ENCODE measurements at places on chromosomes 3 and 15. TPM values are rescaled to one million over a fixed set of nuclear protein-coding genes. Genes with fewer than 3 reads are reported as not detected.
A peak's percentile ranks its signal among the peaks of the same experiment; 100 is the strongest.

GRCh38 chr15:50685976-50686468, 575 bp downstream of the TRPM7 start:
- DNase-seq: peak; percentile 91

DNA sequence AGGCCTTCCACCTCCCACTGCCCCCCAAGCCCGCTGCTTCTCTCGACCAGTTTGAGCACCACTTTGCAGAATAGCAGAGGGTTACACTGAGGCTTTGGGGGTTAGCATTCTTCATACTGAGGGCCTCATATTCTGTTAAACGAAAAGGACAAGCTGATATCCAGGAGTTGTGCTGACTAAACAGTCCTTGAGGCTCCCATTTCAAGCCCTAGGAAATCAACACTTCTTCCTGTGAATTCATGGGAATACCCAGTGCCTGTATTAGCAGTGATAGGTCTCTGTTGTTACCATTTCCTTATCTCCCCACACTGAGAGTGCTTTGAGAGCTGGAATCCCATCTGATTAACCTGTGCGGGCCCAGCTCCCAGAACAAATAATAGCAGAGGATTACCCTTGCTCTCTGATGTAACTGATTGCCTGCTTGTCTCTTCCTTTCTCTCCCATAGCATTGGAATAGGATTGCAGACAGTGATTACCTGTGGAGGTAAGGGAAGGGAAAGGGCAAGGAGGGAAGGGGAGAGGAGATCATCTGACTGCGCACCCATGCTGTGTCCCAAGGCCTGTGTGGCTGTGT, 930 bp downstream of the FBXW12 start:
- DNase-seq: no peak

DNA sequence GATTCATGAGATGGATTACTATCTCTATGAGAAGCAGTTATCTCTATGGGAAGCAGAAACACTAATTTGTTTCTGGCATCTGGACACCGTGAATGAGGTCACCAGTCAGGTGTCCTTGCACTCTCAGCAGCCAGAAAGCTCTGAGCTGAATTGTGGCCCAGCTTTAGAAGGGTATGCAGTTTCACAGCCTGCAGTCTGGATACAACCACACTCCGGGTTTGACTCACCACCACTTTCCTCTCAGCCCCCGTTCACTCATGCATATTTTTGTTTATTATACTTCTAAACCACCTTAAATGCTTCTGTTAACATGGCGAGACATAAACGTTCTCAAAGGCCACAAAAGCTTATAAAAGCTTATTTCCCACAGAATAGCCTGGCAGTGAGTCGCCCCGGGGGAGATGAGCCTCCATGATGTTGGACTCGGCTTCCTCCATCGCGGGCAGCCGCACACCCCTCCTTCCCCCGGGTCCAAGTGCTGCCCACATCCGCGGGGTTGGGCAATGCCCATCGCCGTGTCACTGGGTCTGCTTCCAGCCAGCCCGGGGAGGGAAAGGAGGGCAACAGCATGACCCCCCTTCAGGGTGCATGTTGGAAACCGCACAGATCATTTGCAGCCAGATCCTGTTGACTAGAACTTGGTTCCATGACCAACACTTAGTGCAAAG, 16.8 kb upstream of the SLC41A3 start:
- DNase-seq: no peak

- DNase-seq: no peak
Measured at GRCh38 chr3:141914311-141914710, 37.9 kb downstream of the ATP1B3 start.

DNA sequence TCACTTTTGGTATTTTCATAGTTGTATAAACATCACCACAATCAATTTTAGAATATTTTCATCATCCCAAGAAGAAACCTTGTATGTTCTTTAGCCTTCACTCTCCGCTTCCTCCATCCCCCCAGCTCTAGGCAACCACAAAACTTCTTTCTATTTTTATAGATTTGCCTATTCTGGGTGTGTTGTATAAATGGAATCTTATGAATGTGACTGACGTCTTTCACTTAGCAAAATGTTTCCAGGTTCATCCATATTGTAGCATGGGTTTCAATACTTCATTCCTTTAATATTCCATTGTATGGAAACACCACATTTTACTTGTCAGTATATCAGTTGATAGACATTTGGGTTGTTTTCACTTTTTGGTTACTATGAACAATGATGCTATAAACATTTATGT, 335.8 kb upstream of the GOLIM4 start:
- DNase-seq: no peak

- DNase-seq: no peak
Measured at GRCh38 chr15:90683876-90684275, 33.3 kb upstream of the BLM start.

The C3orf49 gene
- not detected for total RNA-seq

The STAG1 gene
- total RNA-seq: 60.3 TPM

The CFAP20DC gene
- total RNA-seq: 0.18 TPM

The ZNF860 gene
- total RNA-seq: 0.10 TPM
